ENCODE measurements at places on chromosomes 1 and 21.

- no peak for DNase-seq
Observed at GRCh38 chr1:41243079-41243385, 926 bp upstream of the SCMH1 start.

GRCh38 chr1:24393892-24394291, 19.7 kb downstream of the STPG1 start:
- no peak for DNase-seq

- no peak for DNase-seq
Observed at GRCh38 chr1:168343566-168343965, 62.9 kb downstream of the TBX19 start.

- no peak for DNase-seq
Observed at GRCh38 chr1:233163696-233164095, 131.8 kb downstream of the PCNX2 start.

DNA sequence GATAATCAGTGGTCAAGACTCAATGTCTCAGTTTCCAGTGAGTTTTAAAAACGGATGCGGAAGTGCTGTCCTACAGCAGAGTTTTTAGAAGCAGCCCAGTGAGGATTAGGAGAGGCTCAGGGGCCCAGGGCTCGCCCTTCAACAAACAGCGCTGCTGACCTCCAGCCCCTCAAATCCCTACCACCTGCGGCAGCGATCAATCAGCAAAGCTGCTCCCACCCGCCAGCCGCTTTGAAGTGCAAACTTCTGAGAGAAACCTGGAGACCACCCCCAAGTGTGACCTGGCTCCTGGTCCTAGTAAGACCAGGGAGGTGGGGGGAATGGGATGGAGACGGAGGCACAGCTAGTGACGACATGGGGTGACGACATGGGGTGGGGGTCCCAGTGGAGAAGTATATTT, 14.4 kb downstream of the ZBTB17 start:
- no peak for DNase-seq

DNA sequence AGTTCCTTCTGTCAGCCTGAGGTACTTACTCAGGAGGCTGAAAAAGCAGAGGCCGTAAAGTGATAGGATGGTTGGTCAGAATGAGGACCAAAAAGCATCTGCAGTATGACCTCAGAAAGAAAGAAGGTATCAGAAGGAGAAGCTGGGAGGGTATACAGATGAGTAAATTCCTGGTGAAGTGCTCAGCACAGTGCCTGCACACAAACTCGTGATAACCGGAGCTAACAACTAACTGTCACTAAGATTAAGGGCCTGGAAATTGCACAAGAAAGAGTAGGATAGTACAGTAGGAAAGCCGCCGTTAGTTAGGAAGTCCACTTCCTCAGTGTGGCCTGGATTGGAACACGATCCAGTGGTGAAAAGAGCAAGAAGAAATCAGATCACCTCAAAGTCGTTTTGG, 62.6 kb downstream of the VPS26C start:
- DNase-seq = no peak

- no peak for DNase-seq
Observed at GRCh38 chr1:229022595-229023333, 248.1 kb upstream of the RAB4A start.

- DNase-seq = no peak
Observed at GRCh38 chr1:214670098-214670497, 67.1 kb downstream of the CENPF start.

GRCh38 chr21:31098576-31099005, 60.3 kb upstream of the KRTAP19-8 start:
- no peak for DNase-seq

- DNase-seq = no peak
Observed at GRCh38 chr1:85830837-85831236, 122.6 kb upstream of the ZNHIT6 start.

GRCh38 chr1:26861889-26862378, 1.0 kb upstream of the SFN start:
- no peak for DNase-seq

DNA sequence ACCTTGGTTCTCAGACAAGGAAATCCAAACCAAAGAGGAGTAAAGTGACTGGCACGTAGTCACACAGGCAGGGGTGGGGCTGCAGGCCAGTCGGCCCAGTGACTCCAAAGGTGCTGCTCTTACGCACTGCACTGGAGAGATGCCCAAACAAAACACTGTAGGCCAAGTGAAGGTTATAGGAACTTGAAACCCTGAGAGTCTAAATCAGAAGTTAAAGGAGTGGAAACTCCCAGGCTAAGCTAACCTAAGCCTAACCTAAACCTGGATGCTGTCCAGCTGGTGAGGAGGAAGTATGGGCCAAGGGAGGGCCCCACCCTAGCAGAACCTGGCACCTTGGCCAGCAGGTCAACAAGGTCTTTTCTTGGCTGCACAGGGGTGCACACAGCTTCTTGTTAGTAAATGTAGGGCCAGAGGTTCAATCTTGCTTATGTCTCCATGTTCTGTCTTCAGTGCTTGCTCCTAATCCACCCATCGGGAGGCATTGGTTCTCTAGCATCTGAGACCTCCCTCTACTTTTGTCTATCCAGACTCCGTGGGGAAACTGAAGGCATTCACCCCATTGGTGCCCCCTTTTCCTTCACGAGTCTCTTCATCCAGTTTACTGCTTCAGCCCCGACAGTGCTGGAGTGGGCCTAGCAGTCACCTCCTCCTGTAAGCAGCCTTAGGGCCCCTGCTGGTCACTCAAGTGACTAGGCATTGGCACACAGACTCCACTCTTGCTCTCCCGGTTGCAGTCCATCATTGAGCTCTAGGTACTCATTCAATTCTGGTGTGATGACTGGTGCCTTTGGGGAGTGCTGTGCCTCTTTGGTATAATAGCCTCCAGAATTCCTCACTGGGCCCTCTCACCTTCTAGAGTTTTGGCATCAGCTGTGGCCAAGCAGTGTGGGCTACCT, 12.9 kb upstream of the TMEM125 start:
- no peak for DNase-seq

GRCh38 chr1:234647758-234648157, 37.8 kb upstream of the IRF2BP2 start:
- DNase-seq = no peak

DNA sequence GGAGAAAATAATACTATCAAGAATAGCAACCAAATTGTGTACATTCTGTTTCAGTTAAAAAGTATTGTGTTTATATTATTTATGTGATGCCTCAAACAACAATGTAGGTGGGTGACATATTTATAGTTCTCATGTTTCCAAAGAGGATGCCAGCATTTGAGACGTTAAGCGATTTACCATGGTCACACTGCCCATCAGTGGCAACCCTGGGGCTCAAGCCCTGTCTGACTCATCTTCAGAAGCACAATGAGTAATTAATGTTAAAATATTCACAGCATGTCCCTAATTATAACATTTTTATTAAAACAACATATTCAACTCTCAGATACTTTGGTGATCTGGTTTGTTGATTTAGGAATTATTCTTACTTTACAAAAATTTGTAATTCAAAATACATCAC, 409.4 kb downstream of the BRINP3 start:
- no peak for DNase-seq

GRCh38 chr21:35482933-35483662, 434.0 kb upstream of the RUNX1 start:
- DNase-seq = no peak

DNA sequence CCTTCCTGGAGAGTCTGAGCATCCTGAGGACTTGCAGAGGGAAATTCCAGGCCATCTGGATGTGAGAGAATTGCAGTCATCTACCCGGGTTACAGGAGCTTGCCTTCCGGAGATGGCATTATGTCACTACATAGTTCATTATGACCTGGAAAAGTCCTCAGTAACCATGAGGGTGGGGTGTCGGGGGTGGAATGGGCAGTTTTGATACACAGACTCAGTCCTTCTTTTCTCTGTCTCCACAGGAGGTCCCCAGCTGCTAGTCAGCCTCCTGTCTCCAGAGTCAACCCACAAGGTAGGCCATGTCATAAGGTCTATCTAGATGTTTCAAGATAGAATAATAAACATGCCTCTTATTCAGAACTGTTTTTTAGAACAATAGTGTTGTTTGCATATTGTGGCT, 268.2 kb upstream of the SGIP1 start:
- DNase-seq = no peak

DNA sequence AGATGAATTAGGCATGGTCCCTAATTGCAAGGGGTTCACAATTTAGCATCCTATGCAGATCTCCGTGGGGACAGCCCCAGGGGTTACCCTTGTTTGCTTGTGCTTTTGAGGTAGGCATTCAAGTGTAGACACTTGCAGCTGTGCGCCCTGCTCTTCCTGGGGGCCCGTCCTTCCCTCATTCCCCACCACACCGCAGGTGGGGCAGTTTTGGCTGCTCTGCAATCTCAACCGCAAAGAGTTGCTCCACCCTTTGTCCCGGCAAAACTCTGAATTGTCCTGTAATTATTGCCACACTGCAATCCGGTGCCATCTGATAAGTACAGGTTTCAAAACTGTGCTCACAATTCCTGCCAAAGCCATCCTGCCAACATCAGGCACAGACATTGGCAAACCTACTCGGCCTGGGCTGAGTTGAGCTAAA, 65.4 kb upstream of the LYST start:
- DNase-seq = no peak

GRCh38 chr1:94104127-94104684, 16.7 kb downstream of the ABCA4 start:
- no peak for DNase-seq

DNA sequence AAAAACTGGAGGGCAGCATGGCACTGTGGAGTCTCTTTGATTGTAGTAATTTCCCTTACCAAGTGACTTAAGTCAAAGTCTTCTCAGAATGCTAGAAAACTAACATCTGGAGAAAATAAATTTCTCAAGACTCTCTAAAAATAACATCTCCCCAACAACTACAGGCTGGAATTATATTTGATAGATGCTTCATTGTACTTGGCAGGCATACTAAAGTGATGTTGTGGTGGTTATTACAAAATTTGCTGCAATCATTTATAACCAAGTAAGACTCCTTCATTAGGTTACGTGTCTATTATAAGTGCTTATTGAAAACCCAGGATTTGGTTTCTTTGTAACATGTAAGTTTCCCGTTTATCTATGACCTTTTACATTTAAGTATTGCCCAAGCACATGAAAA, 132.9 kb upstream of the NRIP1 start:
- no peak for DNase-seq
